COR-L47 (cell line): ENCODE measurements at places on chromosomes 5 and 9.

GRCh38 chr5:95884017-95884325, 61.4 kb upstream of the GLRX start:
- DNase-seq: no peak

DNA sequence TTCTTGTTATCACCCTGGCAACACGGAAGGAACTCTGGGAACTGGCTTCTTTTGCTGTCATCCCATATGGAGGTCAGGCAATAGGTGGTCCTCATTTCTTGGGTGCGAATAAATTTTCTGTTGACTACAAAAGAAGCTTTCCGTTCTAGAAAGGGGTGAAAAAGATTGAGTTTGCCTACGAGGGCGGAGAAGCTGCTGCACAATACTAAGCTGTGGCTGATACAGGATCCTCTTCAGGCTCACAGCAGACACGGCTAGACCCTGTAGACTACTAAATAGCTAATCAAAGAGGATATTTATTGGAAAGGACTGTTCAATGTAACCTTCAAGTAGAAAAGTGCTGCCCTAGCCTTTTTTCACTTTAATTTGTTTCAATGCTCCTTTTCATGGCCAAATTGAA, 58.1 kb downstream of the TJP2 start:
- no peak for DNase-seq

DNA sequence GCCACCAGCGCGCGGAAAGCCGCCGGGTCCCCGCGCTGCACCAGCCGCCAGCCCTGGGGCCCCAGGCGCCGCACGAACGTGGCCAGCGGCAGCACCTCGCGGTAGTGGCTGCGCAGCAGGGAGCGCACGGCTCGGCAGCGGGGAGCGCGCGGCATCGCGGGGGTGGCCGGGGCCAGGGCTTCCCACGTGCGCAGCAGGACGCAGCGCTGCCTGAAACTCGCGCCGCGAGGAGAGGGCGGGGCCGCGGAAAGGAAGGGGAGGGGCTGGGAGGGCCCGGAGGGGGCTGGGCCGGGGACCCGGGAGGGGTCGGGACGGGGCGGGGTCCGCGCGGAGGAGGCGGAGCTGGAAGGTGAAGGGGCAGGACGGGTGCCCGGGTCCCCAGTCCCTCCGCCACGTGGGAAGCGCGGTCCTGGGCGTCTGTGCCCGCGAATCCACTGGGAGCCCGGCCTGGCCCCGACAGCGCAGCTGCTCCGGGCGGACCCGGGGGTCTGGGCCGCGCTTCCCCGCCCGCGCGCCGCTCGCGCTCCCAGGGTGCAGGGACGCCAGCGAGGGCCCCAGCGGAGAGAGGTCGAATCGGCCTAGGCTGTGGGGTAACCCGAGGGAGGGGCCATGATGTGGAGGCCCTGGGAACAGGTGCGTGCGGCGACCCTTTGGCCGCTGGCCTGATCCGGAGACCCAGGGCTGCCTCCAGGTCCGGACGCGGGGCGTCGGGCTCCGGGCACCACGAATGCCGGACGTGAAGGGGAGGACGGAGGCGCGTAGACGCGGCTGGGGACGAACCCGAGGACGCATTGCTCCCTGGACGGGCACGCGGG, at the start of gene TERT:
TSS of gene TERT (minus strand) at position 234 of the 815 bp plus-strand sequence. CDS start at position 155, 79 bp downstream.
- DNase-seq: peak; percentile 11

DNA sequence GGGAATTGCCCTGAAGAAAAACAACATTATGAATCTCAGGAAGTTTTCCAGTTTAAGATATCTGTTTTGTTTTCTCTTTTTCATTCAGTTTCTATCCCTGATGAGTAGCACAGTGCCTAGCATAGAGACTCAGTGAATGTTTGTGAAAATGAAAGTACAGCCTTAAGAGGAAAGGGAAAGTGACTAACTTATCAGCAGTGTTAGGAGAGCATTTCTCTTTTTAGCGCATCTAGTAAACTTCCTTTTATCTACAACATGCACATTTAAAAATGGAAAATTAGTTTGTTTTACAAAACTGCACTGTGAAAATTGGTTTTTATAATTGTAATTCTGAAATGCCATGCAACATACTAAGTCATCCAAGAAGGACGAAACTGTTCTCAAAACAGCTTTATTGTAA, 110.8 kb downstream of the SMARCA2 start:
- no peak for DNase-seq

GRCh38 chr5:119396030-119396664, 40.3 kb downstream of the TNFAIP8 start:
- DNase-seq: no peak

DNA sequence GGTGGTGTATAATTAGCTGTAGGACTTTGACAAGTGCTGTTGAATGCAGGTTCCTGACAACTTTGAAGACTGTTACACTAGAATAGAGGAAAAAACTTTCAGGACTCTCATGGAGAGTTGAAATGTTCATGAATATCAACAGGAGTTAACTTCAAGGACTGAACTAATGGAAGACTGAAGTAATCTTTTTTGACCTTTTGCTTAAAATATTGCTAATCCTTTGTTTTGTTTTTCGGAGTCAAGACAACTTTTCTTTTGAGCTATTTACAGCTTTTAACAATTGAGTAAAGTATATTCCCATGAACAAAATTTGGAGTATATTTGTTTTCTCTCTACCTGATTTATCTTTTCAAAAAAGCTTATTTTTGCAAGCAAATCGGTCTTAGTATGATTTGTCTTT, 34.1 kb upstream of the MTMR12 start:
- DNase-seq: no peak

- DNase-seq: no peak
Observed at GRCh38 chr5:154265197-154265773, 74.8 kb downstream of the GALNT10 start.

- peak; percentile 48 for DNase-seq
Observed at GRCh38 chr5:98639274-98639673, 134.2 kb upstream of the RGMB start.

- no peak for DNase-seq
Observed at GRCh38 chr9:22100626-22101025, 91.5 kb upstream of the CDKN2B start.

GRCh38 chr9:106757514-106757913, 105.5 kb upstream of the ZNF462 start:
- no peak for DNase-seq

GRCh38 chr5:126912616-126913200, 117.7 kb downstream of the MARCHF3 start:
- DNase-seq: no peak

DNA sequence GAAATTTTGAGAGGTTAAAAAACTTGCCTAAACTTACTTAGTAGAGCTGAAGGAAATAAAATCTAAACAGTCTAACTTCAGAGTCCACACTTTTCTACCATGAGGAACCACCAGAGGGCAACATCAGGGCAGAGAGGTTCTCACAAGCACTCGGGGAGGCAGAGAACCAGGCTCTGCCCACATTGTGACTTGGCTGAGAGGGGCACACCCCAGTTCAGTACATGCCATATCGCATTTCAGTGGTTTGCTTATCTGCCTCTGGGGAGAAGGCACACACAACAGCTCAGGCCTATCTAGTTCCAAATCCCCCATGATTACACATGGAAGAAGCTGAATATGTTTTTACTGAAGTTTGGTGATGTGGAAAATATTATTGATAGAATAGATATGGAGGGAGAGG, 49.2 kb downstream of the EQTN start:
- peak; percentile 9 for DNase-seq

DNA sequence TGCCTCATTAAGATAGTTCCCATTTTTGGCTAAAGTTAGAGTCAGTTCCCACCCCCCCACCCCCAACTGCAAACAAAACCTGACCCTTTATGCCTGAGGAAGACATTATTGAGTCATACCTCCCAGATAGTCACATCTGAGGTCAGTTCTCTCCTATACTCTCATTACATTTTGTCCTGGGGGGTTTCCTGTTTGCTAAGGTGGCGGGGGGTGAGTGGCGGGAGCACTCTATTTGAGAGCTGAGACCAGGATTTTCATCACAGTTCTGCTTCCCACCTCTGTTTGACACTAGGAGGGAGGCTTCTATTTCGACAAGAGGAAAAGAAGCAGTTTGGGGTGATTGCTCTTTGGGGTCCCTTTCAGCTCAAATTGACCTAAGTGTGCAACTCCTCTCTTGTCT, 59.4 kb upstream of the ICE1 start:
- DNase-seq: no peak

- DNase-seq: no peak
Observed at GRCh38 chr5:109247986-109248385, 161.8 kb downstream of the PJA2 start.

- DNase-seq: no peak
Observed at GRCh38 chr5:129171194-129171944, 76.8 kb downstream of the ISOC1 start.

GRCh38 chr9:126504977-126505455, 108.7 kb upstream of the LMX1B start:
- DNase-seq: no peak
